ENCODE measurements at places on chromosomes 12 and 14.

DNA sequence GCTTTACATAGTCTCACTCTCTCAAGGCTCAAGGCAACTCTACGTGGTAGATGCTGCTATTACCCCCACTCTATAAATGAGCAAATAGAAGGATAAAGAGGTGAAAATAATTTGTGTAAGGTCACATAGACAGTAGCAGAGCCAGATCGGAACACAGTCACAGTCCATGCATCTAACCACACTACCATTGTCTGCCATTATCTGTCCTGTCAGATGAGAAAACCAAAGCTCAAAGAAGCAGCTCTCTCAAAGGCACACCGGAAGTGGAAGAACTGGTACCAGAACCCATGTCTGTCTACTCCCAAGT lies 134.4 kb upstream of the NUDT4 start:
- no peak for DNase-seq

GRCh38 chr12:7130701-7131501 lies 730 bp downstream of the CLSTN3 start:
- peak; percentile 38 for DNase-seq

- no peak for DNase-seq
Observed at GRCh38 chr14:93905623-93906022, 21.5 kb upstream of the FAM181A start.

GRCh38 chr12:82672811-82673495 lies 13.8 kb upstream of the TMTC2 start:
- DNase-seq = no peak

- peak; percentile 47 for DNase-seq
Observed at GRCh38 chr12:50246873-50247612, 36.3 kb downstream of the LIMA1 start.

GRCh38 chr12:28899951-28900350 lies 249.1 kb upstream of the FAR2 start:
- no peak for DNase-seq

- no peak for DNase-seq
Observed at GRCh38 chr12:96354844-96355534, 45.2 kb downstream of the CDK17 start.

DNA sequence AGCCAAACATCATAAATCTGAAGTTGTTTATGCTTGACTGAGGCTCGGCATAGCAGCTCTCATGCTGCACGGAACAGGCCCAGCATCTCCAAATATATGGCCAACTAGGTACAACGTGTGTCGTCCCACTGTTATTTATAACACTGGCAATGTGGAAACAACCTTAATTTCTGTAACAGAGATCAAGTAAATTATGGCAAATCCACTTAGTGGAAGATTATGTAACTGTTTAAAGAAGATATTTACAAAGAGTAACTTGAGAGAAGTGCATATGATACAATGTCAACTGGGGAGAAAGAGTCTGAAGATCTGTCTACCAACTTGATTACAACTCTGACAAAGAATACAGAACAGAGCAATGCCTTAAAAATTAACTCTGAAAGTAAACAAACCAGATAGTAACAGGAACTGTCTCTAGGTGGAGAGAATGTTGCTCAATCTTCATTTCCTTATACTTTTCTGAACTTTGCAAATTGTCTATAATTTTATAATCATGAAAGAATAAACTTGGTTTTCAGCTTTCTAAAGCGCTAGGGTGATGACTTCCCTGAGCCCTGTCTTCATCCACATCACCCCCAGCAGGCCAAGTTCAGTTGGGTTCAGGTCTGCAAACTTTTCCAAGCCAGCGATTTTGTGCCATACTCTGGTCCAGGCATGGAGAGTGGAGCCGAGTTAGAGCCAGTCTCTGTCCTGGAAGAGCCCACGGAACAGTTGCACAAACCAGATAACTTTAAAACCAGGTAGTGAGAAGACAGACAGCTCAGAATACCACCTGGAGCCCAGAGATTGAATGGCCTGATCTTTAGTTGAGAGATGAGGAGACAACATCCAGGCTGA lies 44.3 kb upstream of the BDKRB2 start:
- no peak for DNase-seq

GRCh38 chr12:95337146-95337545 lies 119.5 kb downstream of the VEZT start:
- DNase-seq = no peak

Measured in stimulated activated CD4-positive, alpha-beta T cell treated with anti-CD3 and anti-CD28 coated beads, Interleukin-4, amount 100 ng/mL, for 48 hours (primary cell).